ENCODE measurements at places on chromosomes 16 and 17.

DNA sequence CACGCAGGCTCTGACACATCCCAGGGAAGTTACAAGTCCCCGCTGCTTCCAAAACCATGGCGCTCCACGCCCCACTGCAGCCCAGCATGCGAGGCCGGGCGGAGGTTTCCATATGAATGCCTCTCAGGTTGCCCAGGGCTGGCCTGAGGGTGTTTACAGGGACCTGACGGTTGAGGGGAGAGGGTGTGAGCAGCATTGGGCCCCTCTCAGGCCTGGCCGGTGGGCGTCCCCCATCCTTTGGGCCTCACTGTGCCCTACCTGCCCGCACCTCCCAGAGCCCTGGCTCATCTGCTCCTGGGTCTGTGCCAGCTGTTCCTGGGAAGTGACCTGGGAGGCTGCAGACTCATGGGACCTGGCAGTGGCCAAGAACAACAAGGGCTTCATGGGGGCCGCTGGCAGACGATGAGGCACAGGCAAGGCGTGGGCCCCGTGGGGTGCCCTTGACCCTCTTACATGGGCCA lies 173.5 kb downstream of the C16orf95 start:
- no peak for DNase-seq

- DNase-seq, result peak; percentile 52
Measured at GRCh38 chr17:7834542-7834956, 532 bp downstream of the KDM6B start.

DNA sequence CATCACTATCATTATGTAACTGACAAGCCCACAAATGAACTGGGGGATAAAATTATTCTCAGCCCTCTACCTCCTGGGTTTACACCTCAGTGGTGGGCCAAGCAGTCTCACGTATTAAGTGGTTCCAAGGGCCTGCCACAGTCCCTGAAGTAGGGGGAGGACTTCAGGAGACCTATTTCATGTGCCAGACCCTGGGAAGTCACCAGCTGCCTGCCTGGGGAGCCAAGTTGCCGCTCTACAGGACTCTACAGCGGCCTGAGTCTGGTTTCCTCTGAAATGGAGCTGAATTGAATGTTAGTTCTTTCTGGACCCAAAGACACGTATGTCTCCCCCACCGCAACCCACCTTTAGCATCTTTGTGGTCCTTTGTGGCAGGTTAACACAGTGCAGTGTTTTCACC lies 187.0 kb downstream of the IRX3 start:
- DNase-seq, result no peak

DNA sequence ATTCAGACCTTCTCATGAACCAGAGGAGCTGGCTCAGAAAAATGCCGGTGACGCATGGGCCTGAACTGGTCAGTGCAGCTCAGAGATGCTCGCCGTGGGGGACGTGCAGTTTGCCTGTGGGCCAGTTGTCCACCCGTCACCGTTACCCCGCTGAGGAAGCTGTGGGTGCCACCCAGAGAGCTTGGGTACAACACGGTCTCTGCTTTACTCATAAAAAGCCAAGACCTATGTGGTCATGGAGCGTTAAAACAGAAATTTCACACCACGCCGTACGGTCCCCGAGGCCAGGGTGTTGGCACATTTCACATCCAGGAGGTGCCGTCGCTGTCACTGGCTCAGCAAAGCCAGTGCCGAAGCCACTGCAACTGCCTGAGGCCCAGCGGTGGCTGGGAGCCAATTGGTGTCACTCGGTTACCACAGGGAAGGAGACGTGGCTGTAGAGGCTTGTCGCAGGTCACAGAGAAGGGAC lies 120.9 kb downstream of the METRNL start:
- no peak for DNase-seq

GRCh38 chr17:67461876-67462275 lies 84.8 kb downstream of the PITPNC1 start:
- no peak for DNase-seq

DNA sequence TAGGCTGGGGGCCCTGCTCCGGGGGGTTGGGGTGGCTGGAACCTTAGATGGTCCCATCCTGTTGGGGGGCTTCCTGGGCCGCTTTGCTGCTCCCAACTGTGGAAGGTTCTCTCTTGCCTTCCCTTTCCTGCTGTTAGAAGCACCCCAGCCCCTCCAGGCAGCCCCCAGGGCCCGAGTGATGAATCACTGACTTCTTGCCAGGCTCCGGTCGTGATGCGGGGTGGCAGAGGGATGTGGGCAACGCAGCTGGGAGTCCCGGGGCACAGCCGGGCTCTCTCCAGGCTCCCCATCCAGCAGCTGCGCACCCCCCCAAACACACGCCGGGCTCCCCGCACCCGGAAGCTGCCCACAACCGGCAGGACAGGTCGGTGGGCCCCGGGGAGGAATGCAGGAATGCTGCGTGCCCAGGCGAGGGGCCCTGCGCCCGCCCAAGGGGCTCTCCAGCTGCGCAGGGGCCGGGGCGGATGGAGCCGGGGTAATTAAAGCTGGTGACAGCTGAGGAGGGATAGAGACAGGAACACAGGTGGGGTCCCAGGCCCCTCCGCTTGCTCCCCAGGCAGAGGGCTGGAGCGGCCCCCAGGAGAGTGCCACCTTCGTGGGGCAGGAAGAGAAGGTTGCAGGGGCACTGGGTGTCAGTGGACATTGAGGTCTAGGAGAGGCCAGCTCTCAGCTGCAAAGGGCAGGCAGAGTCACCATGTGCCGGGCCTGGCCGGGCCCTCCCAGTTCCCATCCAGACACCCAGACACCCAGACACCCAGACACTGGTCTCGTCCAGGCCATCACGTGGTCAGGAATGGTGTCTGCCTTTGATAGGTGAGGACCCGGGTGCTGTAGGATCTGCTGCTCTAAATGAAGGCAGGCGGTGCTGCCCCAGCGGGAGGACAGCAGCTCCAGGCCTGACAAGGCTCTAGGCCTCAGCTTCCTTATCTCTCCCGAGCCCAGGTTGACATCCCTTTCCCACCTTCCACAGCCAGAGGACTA lies 15.0 kb upstream of the SLC38A10 start:
- no peak for DNase-seq

DNA sequence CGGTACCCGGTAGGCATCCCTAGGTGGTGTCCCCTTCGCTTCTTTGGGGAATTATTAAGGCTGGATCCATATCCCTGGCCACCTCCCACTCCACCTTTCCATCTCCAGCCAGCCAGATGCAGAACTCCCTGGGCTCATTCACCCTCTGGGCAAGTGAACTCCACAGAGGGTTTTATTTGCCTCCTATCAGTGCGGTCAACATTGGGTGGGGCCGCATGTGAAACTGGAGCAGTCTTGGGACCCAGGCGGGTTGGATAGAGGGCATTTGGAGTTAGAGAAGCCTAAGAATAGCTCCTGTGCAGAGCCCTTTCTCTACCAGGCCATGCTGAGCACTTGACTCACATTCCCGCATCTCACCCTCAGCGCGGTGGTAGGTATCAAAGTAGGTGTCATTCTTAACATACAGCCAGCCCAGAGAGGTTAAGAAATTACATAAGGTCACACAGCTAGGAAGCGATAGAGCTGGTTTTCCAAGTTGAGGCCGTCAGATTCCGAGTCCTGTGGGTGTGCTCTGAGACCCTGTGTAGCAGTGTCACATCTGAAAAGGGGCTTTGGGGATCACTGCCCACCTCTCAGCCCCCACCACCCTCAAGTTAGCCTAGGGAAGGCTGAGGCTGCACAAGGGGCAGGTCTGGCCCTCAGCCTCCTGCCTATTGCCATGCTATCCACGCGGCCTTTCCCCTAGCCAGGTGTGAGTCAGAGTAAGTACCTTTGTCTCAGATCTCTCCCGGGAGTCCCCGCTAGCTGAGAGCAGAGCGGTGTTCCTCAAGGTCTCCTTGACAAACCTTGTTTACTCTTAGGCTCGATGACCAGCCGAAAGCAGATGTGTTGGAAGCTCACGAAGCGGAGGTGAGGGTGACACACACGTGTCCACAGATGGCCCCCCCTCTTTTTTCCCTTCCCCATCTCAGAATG lies 26.9 kb upstream of the LGALS9 start:
- no peak for DNase-seq

- DNase-seq, result no peak
Measured at GRCh38 chr16:84650062-84650991, 2.0 kb downstream of the KLHL36 start.

Data from large intestine (tissue), 12 donors.